ENCODE measurements at places on chromosomes 3 and 15. TPM values are rescaled to one million over a fixed set of nuclear protein-coding genes. Genes with fewer than 3 reads are reported as not detected.

GRCh38 chr3:18222686-18223085, 202.5 kb downstream of the SATB1 start:
- H3K36me3 ChIP-seq, result no peaks in the 10 kb centered on the region
- H3K4me1 ChIP-seq, result no peaks in the 10 kb centered on the region
- H3K4me3 ChIP-seq, result no peak overlapping the region
- no peak overlapping the region for H3K27ac ChIP-seq

Gene LRTM1
- not detected for total RNA-seq

Gene SAMMSON
- not detected for total RNA-seq

GRCh38 chr3:155647206-155647605, 97.7 kb downstream of the PLCH1 start:
- H3K4me1 ChIP-seq, result no peaks in the 10 kb centered on the region
- H3K36me3 ChIP-seq, result no peaks in the 10 kb centered on the region
- H3K27me3 ChIP-seq, result no peaks in the 10 kb centered on the region
- no peak for DNase-seq
- no peak overlapping the region for H3K4me3 ChIP-seq

- H3K36me3 ChIP-seq, result no peaks in the 10 kb centered on the region
- no peaks in the 10 kb centered on the region for H3K4me1 ChIP-seq
- no peak for DNase-seq
These were observed 1278.0 kb upstream of the GBE1 start for GRCh38 chr3:83039422-83039821.

DNA sequence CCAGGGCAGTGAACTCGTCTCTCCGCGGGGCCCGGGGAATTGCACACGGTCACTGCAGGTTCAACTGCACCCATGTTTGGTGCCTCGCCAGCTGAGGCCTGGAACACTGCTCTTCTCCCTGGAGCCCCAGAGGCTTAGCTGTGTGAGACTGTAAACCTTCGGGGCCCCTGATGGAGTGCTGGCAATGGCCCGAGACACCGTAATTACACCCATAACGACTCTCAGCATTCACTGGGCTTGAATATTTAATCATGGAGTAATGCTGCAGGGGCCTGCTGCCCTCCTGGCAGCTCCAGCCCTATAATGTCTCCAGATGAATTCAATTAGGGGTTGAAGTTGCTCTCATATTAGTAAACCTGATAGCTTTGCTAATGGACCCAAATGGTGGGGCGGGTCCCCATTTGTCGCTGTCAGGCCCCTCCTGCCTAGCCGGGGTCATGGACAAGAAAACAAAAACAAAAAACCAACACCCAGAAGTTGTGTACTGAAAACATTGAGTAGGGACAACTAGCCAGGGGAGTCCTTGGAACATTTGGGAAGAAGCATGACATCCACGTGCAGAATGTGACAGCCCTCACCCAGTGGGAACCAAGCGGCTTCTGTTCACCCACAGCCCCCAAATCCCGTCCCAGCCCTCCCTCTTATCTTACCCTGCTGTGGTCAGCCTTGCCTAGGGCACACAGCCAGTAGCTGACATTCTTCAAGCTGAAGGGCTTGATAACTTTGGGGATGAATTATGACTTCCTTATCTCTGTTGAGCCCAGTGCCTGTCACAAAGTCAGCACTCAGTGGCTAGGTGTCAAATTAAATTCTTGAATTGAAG, 74.3 kb upstream of the SCN5A start:
- no peak overlapping the region for H3K27ac ChIP-seq
- no peaks in the 10 kb centered on the region for H3K4me1 ChIP-seq
- H3K27me3 ChIP-seq, result no peaks in the 10 kb centered on the region
- no peak overlapping the region for H3K4me3 ChIP-seq
- no peak for DNase-seq

- H3K27me3 ChIP-seq, result no peaks in the 10 kb centered on the region
- DNase-seq, result peak; percentile 85
- H3K4me1 ChIP-seq, result peaks cover 35% of the 10 kb centered on the region
- H3K4me3 ChIP-seq, result peak overlapping the region; percentile 91
- peak overlapping the region; percentile 98 for H3K27ac ChIP-seq
These were observed 860 bp downstream of the ATG3 start for GRCh38 chr3:112560721-112561483.
